NK-92 treated with Interleukin-12 subunit alpha and Interleukin-12 subunit beta, amount 100 ng/mL, for 24 hours (cell line): ENCODE measurements at places on chromosomes 4 and X.

DNA sequence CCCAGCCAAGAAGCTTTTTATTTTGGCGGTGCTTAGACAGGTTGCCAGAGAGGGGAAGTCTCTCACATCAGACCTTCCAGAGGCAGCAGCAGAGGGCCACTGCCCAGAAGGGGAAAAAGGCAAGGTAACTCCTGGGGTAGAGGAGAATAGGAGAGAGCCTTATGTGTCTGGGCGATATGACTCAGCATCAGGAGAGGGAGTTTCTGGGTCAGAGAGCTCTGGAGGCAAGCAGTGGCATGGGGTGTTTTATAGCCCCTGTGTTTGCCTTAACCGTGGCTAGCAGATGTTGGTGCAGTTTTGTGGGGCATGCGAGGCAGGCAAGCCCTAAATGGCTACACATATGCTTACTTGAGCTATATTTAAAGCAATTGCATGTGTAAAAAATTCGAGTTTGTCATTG, 8.3 kb upstream of the ZXDB start:
- no peak for DNase-seq

GRCh38 chr4:171954650-171955049, 141.4 kb downstream of the GALNTL6 start:
- no peak for DNase-seq

DNA sequence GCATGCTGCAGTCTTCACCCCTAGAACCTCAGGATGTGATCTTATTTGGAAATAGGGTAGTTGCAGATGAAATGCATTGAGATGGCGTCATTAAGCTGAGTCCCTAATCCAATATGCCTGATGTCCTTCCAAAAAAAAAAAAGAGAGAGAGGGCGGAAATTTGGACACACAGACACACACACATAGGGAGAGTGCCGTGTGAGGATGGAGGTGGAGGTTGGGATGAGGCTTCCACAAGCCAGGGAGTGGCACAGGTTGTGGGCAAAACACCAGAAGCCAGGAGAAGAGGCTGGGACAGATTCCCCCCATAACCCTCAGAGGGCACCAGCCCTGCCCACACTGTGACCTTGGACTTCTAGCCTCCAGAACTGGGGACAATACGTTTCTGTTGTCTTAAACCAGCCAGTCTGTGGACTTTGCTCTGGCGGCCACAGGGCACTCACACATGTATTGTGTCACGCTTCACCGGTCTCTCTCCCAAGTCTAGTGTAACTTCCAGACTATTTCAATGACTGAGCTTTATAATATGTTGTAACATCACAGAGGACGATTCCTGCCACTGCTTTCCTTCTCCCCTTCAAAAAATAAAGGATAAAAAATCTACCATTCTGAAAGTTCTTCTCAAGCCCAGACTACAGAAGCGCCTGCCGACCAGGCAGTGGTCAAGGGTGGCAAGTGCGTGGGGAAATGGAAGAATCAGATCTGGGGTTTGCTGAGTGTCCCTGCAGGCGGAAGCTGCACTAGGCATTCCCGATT, 35.8 kb upstream of the MAN2B2 start:
- DNase-seq = no peak

- peak; percentile 12 for DNase-seq
These were observed 24.0 kb downstream of the HAND2 start for GRCh38 chr4:173505924-173506518.

DNA sequence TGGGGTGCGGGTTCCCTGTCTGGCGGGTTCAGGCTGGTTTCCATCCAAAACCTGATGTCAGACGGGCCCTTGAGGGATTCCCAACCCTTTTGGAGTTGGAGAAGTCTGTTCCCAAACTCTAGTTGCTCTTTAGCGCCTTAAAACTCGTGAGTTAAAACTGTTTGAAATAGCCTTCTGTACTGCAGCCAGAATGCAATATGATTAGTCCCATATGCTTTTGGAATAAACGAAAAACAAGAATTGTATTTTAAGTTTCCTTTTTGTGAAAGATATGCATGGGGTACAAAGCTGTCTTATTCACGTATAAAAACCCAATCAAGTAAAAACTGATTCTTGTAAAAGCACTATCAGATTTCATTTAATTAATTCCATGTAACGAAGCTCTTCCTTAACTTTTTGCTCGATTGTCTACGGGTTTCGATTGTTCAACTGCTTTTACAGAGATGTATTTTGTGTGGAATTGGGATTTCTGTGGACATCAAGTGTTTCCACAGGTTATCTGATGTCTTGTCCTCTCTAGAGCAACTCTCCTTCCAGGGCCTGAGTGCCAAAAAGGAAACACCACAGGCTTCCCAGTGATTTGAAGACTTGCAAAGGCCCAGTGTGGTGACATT, 49.5 kb downstream of the CLDN34 start:
- no peak for DNase-seq

DNA sequence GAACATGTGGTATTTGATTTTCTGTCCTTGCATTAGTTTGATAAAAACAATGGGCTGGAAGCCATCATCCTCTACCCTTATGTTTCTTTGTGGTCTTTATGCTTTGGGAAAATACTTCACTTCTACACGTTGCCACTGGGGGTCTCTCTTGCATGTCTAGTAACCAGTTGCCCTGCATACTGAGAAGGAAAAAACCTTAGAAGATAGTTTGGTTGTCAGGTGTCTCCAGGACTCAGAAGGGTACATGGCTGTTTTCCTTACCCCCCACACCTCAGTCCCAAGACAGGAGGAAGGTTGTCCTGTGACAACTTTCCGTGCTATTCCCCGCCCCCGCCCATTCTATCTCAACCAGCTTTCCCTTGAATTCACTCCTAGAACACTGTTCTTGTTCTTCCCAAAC, 62.1 kb upstream of the LANCL3 start:
- no peak for DNase-seq

DNA sequence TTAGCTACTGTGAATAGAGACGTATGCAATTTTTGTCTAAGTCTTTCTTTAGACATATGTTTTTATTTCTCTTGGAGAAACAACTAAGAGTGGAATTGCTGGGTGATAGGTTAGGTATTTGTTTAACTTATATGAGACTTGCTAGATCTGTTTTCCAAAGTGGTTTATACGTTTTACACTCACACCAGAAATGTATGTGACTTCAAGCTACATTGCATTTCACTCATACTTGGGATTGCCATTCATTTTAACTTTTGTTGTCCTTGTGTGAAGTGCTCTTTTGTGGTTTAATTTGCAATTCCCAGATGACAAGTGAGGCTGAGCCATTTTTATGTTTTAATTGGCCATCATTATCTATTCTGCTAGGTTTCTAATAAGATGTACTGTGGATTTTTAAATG, 817.2 kb downstream of the GLUD2 start:
- DNase-seq = no peak

DNA sequence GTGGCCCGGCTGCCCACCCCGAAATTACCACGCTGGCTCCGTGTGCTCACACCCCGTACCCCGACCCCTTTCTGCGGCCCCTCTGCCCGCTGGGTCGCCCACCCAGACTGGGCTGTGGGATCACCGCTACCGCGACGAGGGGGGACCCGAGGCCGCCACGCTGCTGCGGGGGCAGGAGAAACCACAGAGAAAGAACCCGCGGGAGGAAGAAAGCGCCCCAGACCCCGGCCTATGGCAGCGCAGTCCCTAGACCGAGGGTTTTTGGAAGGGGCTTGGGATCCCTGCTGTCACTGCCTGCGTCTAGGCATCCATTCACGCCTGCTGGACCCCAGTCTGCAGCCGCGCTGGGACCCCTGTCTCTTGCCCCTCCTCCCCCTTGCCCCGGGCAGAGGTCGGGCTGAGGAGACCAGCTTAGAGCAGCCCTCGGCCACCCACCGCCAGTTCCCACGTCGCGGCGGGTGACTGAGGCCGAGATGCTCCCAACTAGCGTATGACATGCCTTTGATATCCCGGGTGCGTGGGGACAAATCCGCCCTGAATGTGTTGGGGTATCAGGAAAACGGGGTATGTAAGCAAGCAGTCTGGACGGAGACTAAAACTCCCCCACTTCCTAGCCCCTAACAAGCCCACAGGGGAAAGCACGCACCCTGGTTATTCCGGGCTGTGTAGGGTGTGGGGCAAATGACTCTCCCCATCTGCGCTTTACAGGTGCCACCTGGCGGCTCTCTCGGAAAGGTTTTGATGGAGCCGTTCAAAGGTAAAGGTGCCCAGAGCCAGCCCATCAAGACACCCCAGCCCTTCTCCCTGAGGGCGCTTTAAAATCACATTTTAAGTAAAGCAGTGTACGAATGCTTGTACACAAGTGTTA, 862 bp upstream of the INPP4B start:
- no peak for DNase-seq

- DNase-seq = no peak
These were observed 703.5 kb downstream of the RPA4 start for GRCh38 chrX:97587171-97587570.

DNA sequence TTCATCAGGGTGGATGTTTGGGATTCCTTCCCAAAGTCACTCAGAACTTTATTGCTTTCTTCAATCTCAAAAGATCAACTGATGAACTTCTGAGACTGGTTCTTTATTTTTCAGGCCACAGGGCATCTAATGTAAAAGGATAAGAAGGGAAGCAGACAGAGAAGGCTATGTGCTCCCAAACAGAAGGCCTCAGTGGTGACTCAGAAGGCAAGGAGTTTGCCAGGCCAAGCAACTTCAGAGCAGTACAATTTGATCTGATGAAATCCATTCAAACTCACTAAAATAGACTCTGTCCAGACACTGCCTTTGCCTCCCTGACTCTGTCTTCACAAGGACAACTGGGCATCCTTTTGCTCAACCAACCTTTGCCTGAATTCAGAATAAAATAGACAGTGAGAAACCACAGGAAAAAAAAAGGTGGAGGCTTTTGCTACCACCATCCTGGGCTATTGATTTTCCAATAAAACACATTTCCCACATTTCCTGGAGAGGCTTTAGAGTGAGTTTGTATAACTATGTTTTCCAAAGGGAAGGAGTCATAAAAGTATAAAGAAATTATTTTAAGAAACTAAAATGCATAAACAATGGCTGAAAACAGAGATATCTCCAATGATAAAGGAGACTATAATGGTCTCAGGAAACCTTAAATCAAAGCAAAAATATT, 55.2 kb downstream of the ARHGEF6 start:
- no peak for DNase-seq

DNA sequence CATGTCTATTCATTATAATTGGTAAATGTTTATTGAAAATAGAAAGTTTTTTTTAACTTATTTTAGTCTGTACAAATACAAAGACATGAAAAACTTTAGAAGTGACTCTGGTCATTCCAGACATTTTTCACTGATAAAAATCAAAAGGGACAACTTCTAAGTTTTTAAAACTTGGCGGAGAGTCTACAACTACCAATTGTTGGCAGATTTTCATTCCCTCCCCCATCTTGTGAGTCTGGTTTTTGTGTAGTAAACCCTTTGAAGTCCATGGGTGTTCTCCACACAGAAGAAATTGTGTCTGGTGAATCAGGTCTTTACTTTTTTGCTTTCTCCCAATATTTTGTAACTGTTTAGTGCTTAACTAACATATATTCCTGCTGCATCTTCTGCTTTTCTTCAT, 336.5 kb downstream of the PDGFC start:
- no peak for DNase-seq
